Right cardiac atrium (tissue), 5 donors: ENCODE measurements at places on chromosomes 7 and 10.

- no peak for DNase-seq
Measured at GRCh38 chr10:1058017-1058416, 1.8 kb downstream of the WDR37 start.

DNA sequence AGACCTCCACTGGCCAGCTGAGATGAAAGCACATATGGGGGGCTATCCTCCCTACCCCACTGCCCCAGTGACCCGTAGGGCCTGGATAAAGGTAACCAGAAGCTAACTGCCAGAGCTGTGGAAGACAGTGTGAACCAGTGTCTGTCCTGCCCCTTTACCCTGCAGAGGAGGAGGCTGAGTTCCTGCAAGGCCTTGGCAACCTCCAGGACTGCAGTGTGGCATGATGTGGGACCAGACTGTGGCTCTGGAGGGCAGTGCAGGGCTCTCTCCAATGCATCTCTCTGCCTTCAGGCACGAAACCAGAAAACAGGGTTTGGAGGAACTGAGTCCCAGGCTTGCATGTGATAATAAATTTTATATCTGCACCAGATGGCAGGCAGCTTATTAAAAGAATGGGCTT is 93.1 kb downstream of the EPC1 start:
- DNase-seq: no peak

DNA sequence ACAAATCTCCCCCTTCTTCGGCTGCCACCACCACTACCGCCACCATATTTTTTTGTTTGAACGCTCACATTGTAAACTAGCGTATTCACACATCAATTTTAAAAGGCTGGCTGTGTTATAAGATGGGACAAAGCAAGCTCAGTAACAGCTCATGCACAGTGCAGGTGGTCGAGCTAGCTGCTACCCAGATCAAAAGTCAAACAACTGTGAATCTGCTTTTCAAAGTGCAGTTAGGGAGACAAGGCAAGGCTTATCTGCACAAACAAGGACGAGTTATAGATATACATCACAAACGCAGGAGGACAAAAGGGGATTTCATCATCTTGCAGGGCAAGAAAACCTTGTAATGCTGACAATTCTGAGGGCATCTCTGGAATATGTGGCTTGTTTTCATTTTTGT is 231.6 kb downstream of the VTI1A start:
- DNase-seq: no peak

- DNase-seq: no peak
Measured at GRCh38 chr7:2691011-2691707, 3.2 kb downstream of the AMZ1 start.

DNA sequence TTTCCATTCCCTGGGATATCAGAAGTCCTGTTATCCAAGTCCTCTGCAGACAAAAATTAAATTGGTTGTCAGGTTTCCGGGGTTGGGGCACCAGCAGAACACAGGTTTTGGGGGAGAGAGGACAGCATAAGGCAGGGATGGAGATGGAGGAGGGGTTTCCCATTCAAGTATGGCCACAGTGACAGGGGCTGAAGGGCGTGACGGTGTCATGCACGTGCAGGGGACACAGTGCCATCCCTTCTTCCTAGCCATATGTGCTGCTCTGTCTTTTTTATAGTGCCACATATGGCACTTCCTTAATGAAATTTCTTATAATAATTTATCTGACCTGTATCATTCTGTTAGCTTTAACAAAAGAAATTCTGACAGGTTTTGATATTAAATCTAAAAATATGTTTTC is 259.2 kb downstream of the PTEN start:
- DNase-seq: no peak

- no peak for DNase-seq
Measured at GRCh38 chr7:121575194-121575765, 179.2 kb upstream of the FAM3C start.

- DNase-seq: no peak
Measured at GRCh38 chr7:85177316-85177715, 9.5 kb downstream of the SEMA3D start.

GRCh38 chr10:15182540-15183207 is 14.2 kb upstream of the NMT2 start:
- DNase-seq: no peak

DNA sequence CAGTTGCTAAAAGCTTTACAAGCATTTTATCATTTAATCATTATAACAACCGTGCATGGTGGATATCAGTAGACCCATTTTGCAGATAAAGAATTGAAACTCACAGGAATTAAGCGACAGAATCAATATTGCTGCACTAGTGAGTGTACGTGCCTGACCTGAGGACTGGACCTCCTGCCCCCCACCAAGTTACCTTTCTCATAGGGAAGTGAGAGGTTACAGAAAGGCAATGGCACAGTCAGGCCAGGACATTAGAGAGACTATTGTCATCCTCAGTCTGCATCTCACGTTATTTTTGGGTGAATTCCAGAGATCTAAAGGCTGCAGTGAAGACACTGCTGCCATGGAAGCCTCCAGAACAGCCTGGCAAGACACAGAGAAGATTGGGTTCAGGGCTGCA is 80.9 kb downstream of the WDFY4 start:
- DNase-seq: no peak

GRCh38 chr10:21519397-21519933 is 6.0 kb downstream of the SKIDA1 start:
- DNase-seq: no peak

DNA sequence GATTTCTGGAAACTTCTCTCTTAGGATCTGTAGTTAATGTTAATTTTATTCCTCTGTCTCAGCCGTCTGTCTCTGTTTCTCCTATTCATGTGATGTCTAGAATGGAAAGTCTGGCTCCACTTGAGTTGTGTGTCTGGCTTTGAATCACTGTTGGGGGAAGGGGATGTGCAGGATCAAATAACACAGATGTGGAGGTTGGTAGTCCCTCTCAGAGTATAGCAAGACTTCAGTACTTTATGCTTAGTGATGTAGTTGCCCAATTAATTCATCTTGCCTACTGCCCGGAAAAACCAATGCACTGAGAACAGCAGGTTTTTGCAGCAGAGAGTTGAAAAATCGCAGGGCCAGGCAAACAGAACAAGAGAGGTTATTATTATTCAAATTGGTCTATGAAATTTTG is 79.2 kb downstream of the PHTF2 start:
- no peak for DNase-seq

DNA sequence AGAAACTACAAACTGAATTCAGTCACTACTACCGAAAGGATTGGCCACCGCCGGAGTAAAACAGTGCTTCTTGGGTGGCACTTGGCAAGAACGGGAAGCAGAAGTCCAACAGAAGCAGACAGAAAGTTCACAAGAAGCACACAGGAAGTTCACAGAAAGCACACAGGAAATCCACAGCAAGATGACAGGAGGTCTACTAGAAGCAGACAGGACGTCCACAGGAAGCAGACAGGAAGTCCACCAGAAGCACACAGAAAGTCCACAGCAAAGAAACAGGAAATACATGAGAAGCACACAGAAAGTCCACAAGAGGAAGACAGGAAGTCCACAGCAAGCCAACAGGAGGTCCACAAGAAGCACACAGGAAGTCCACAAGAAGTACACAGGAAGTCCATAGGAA is 399.2 kb upstream of the AUTS2 start:
- DNase-seq: no peak

GRCh38 chr7:156275292-156275691 is 365.3 kb upstream of the RNF32 start:
- no peak for DNase-seq

DNA sequence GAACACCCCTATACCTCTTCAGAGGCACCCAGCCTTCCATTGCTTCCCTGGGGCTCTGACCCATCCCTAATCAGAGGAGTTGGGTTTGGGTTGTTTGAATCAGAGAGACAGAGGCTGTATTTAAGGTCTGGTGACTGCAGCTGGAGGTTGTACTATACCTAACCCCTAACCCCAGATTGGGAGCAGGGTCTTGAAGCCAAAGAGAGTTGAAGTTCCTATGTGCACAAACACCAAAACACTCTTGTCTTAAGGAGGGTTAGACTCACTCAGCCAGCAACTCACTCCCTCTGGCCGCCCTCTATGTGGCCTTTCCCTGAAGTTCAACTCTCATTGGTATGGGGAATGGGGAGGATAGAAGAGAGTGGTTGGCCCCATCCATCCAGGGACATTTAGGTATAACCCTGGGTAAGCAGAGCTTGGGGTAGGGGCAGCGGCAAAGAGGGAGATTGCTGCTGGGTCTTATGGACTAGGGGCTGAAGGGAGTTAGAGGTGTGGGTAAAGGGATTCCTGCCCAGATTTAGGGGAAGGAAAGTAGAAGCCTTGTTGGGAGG is 80.0 kb downstream of the PAX2 start:
- no peak for DNase-seq

DNA sequence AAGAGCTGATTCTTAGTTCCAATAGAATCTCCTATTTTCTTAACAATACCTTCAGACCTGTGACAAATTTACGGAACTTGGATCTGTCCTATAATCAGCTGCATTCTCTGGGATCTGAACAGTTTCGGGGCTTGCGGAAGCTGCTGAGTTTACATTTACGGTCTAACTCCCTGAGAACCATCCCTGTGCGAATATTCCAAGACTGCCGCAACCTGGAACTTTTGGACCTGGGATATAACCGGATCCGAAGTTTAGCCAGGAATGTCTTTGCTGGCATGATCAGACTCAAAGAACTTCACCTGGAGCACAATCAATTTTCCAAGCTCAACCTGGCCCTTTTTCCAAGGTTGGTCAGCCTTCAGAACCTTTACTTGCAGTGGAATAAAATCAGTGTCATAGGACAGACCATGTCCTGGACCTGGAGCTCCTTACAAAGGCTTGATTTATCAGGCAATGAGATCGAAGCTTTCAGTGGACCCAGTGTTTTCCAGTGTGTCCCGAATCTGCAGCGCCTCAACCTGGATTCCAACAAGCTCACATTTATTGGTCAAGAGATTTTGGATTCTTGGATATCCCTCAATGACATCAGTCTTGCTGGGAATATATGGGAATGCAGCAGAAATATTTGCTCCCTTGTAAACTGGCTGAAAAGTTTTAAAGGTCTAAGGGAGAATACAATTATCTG is 1.6 kb downstream of the LRRTM3 start:
- DNase-seq: no peak

DNA sequence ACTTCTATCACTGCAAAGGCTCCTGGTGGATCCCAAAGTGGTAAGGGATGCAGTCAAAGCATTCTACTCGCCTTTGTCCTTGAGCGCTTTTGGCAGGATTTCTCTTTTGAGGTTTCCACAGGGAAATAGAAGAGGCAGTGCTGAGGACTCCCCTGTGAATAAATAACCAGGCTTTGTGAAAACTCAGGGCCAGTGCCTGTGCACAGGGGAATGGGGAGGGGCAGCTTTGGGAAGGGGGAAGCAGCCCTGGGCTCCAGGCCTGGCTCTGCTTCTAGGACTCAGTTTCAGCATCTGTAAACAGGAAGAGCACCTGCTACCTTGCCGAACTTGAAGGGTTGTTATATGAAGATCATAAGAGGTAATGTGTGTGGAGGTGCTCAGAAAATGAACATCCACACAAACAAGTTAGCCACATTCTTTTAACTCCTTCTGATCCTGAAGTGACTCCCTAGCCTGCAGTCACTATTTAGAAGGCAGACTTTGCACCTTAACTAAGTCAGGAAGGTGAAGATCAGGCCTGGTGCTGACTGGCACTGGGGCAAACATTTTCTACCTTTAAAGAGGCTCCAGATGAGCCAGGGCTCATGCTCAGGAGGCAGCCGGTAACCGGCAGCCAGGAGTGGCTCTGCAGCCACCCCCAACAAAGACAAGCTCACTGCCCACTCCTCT is 22.5 kb upstream of the MMP21 start:
- no peak for DNase-seq

DNA sequence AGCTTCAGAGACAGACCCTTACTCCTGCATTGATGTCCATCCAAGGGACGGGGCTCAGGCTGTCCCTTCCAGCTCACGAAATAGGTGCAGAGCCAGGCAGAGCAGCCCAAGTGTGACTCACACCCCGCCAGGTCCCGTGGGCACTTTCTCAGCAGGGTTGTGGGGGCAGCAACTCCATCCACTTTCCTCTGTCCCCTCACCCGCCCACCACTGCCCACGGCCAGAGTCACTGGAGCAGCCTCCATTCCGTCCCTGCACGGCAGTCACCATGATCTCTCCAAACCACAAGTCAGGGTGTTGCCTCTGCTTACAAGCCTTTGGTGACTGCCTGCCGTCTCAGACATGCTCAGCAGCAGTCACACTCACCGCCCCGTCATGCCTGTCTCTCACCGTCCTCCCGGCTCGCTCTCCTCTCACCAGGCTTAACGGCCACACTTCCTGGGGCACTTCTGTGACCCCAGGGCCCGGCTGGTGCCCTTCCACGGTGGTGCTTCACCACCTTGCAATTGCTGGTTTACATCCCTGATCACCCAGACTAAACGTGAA is 39.3 kb downstream of the CALML3 start:
- no peak for DNase-seq

GRCh38 chr10:89670926-89671325 is 25.9 kb upstream of the PANK1 start:
- no peak for DNase-seq

- DNase-seq: no peak
Measured at GRCh38 chr10:100894589-100895294, 18.0 kb upstream of the SLF2 start.

DNA sequence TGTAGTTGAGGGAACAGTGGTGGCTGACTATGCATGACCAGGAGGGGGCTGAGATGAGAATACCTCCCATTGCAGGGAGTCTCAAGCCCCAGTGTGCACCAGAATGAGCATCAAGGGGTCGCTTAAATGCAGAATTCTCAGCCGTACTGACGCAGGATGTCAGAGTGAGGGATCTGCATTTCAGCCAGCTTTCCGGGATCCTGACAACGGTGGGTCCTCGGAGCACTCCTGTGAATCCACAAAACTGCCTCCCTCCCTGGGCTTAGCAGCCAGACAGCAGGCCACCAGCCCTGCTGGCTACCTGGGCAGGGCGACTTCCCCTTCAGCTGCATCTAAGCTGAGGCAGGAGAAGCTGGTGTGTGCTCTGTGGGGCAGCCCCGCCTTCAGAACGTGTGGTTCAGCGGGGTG is 21.8 kb upstream of the LOXL4 start:
- DNase-seq: no peak

DNA sequence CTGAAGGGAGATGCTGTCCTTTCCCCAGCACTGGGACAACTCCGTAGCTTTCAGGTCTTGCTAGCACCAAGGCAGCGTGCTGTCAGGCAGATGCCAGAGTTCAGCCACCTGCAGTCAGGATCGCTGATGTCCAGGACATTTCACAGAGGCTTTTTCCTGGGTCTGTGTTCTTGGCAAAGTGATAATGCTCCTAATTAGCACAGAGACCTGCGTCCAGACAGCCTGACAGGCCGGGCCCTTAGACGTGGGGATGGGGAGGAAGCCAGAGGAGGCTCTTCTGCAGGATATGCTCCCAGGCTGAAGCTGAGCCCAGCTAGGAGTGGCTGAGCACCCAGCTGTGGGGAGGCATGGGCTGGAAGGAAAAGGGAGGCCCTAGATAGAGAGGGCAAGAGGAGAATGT is 82.5 kb upstream of the TBX20 start:
- no peak for DNase-seq

- no peak for DNase-seq
Measured at GRCh38 chr10:112769081-112769480, 181.0 kb upstream of the TCF7L2 start.

DNA sequence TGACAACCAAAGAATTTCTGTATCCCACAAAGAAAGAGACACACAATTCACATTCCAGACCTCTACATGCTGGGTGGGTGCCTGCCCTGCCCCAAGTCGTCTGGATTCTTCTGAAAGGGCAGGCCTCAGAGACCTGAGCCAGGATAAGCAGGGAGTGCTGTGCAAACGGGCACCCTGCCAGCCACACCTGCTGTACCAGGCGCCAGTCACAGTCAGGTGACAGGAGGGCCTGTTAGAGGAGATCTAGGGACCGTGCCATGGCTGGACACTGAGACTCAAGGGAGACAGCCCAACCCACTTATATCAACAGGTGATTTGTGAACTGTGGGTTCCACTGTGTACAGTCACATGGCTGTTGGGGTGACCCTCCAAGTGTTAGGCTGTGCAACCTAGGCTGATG is 103.1 kb upstream of the AFAP1L2 start:
- DNase-seq: peak; percentile 47
